ENCODE measurements at places on chromosomes 16 and 17. TPM values are rescaled to one million over a fixed set of nuclear protein-coding genes. Genes with fewer than 3 reads are reported as not detected.
A peak's percentile ranks its signal among the peaks of the same experiment; 100 is the strongest.

DNA sequence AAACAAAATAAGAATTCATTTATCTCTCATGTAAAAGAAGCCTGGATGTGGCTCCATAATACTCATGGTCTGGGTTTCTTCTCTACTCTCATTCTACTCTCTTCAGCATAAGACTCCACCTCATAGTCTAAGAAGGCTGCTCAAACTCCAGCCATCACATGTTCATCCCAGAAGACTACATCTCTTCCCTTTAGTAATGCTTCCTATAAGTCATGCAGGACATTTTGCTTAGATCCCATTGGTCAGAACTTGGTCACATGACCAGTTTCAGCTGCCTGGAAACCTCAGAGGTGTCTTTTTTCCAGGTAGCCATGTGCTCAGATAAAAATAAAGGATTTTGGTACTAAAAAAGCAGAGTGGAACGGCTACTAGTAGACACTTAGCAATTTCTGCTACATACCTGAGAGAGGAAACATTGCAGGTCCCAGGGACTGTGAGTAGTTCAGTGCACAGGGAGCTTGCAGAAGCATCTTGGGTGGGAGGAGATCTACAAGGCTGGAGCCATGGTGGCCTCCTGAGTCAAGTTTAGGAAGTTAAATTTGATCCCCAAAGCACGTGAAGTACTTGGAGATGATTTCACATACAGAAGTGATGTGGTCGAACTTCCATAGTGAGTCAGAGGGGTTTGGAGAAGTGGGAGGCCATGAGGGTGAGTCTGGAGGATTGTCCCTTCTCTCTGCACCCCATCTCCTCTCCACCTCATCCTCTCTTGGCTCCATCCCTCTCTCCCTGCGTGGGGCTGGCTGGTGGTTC, 110.2 kb downstream of the CCDC182 start:
- DNase-seq: no peak

- no peak for DNase-seq
These were observed 27.6 kb upstream of the CCL1 start for GRCh38 chr17:34390649-34391048.

GRCh38 chr16:17470182-17470907, 415 bp downstream of the XYLT1 start:
- peak; percentile 28 for DNase-seq

DNA sequence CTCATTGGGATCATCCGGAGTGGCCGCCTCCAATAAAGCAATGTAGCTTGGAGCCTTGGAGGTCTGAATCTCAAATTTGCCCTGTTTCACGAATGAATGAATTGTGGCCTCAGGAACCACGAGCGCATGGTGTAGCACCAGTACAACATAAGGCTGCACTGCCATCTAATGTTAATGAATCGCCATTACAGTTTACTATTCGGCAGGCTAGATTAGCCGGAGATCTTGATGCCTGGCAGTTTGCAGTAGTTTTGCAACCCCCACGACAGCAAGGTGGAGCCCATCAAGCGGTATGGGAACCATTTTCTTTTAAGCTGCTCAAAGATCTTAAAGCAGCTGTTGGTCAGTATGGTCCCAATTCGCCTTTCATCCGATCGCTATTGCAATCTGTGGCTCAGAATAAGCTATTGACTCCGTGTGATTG, 18.8 kb downstream of the ALOX15B start:
- peak; percentile 46 for DNase-seq

DNA sequence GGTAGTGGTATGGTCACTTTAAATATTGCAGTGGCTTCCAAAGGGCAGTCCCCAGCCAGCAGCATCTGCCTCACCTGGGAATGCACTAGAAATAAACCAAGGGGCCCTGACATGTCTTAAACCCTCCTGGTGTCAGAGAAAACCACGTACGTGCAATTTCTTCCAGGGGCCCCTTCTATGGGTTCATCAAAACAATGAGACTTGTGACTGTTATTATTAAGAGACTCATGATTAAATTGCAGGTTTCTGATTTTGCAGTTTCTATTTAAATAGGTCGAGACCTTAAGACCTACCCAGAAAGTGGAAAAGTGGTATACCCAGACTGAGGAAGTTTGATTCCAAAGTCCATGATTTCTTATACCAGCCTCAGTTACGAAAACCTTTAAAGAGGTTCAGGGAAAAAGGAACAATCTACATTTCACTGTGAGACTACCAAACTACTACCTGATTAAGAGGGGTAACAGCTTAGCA, 746 bp upstream of the POLG2 start:
- DNase-seq: no peak

GRCh38 chr16:89988951-89989350, 30.3 kb downstream of the DBNDD1 start:
- DNase-seq: no peak

DNA sequence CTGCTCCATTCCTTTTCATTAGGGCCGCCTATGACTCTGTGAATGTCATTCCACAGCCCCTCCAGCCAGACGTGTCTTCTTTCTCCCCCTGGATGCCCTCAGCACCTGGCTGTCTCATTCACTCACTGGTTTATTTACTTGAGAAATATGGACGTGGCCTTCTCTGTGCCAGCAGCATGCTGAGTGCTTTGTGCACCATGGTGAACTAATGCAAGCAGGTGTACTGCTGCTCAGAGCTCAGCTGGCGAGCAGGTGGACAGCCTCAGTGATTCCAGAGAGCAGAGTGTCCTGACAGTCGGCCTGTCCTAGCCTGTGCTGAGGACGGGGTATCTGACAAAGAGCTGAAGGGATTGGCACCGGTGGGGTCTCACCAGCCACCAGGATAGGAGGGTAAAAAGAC, 96.7 kb downstream of the GNAO1 start:
- no peak for DNase-seq

GRCh38 chr16:80583466-80583865, 42.7 kb downstream of the DYNLRB2 start:
- DNase-seq: peak; percentile 83

DNA sequence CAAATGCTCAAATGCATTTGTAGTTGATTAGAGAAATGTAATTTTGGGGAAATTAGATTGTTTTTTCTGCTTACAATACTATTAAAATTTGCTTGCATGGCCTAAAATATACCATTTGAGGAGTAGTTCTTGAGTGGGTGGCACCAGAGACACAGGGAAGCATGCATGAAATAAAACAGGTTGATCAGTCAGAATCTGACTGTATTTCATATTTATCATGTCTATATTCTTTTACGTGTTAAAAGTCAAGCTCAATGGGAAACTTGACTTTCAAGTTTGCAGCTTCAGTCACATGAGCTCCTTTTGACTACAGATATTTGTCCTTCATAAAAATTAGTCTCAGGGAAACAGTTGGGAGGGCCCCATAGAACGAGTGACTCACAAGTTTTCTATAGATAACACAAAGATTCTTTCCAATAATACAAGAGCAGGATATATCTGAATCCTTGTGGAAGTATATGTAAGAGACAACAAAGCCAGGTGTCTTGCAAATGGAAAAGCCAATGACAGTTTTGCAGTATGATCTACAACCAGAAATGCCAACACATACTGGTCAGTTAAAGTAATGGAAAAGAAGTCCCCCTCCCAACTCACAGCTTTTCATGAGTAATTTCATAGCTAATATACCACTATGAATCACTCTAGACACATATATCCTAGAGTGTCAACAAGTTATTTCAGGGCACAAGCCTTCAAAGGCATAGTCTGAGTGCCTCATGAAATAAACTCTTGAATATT, 42.2 kb upstream of the CORO6 start:
- DNase-seq: no peak

GRCh38 chr17:64270885-64271284, 7.8 kb upstream of the TEX2 start:
- DNase-seq: peak; percentile 10

DNA sequence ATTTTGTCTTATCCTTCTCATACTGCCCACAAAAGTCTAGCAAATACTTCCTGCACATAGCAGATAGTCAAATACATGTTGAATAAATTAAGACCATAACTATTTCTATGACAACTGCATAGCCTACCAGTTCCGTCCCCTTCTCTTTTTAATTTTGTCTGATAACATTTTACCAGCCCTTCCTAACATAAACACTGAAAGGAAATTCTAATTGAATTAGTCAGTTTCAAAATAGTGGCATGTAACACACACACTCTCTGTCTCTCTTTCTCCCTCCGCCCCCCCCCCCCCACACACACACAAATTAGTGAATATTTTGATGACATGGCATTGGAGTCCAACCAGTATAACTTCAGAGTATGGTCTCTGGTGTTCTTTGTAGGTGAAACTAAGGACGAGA, 41.8 kb downstream of the TNRC6C start:
- no peak for DNase-seq

GRCh38 chr17:39979016-39979670, 1.5 kb upstream of the PSMD3 start:
- DNase-seq: no peak

DNA sequence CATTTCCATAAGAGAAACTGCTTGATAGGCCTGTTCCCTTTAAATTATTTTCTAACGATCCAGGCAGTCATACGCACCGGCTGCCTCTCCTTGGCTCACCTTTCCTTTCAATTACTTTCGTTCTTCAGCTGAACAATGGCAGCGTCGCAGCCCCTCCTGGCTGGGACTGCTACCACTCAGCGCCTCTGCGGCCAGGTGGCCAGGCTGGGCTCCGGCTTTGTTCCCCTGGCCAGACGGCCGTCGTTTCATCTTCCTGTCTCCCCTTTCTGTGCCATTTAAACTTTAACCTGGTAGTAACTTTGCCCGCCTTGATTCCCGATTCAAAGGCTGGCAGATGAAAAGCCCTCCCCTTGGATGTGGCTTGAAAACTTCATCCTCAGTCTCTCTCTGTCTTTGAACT, 79.0 kb downstream of the C16orf78 start:
- no peak for DNase-seq

TP53TG3B gene
- total RNA-seq: not detected

HIC1 gene
- 13.1 TPM for total RNA-seq

UBALD2 gene
- total RNA-seq: 317 TPM

RHBDL1 gene
- total RNA-seq: 0.57 TPM

CRYBA1 gene
- not detected for total RNA-seq

CDH13 gene
- not detected for total RNA-seq

ZNF385C gene
- total RNA-seq: 0.10 TPM
